Stimulated activated CD8-positive, alpha-beta memory T cell treated with anti-CD3 and anti-CD28 coated beads, Interleukin-15, amount 100 ng/mL, for 4 hours (primary cell): ENCODE measurements at places on chromosomes 1 and 21.

- DNase-seq, result no peak
Observed at GRCh38 chr1:162398999-162399580, 12.8 kb downstream of the SH2D1B start.

DNA sequence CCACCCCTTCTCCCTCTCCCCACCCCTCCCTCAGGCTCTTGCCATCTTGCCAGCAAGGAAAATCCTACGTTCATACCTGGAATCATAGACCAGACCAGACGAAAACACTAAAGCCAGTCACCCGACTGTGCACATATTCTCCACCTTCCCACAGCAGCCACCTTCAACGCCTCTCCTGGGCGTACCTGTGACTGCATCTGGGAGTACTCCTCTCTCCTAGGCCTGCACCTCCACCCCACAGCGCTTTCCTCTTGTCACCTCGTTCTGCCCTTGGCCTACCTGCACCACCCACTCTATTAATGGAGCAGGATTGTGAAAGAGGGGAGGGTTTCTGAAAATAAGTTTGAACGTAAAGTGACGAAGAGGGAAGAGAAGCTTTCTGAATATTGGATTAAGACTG is 17.8 kb downstream of the PAPPA2 start:
- no peak for DNase-seq

DNA sequence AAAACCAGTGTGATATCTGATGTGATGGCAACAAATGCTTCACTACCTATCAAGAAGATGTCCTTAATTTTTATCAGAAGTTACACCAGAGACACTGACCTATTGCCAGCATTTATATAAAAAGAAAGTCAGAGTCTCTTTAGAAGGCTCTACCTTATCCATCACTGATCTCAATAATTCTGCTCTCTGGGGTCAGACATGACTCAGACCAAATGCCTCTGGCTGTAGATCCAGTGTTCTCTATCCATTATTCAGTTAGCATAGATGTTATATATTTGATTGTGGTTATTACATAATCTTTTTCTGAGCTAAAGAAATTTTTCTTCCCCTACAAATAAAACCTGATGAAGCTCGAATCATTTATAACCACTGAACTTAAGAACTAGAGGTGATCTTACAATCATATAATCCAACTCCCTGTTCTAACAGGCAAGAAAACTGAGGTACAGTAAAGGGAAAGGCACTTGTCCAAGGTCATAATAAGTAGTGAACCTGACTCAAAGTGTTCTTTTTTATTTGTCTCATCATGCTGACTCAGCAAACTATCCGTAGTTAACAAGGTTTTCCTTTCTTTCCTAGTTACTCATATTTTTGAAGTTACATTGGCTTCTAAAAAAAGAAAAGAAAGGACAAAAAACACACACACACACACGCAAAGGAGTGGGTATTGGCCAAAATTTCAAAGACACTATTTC is 43.6 kb upstream of the ESRRG start:
- DNase-seq, result no peak

DNA sequence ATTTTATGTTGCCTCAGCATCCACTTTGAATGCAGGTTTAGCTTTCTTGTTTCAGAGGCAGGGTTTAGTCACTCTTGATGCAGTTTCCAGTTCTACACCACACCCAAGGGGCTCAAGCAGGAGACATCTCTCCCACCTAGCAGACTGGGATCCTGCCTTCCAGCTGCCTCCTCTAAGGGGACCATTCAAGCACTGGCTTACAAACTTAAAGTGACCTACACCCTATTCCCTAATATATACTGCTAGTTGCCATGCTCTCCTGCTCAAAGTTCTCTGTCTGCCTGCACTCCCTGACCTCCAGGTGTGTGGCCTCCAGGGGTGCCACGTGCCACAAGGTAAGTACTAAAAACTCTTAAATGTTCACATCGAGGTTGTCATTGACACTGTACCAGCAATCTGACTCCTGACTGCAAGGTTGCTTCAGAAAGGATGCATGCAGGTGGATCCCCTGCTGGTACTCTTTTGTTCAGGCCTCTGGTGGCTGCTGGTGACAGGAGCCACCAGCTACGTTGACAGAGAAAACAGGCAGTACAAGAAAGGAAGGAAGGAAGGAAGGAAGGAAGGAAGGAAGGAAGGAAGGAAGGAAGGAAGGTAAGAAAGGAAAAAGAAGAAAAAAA is 185.9 kb downstream of the COQ8A start:
- DNase-seq, result no peak

DNA sequence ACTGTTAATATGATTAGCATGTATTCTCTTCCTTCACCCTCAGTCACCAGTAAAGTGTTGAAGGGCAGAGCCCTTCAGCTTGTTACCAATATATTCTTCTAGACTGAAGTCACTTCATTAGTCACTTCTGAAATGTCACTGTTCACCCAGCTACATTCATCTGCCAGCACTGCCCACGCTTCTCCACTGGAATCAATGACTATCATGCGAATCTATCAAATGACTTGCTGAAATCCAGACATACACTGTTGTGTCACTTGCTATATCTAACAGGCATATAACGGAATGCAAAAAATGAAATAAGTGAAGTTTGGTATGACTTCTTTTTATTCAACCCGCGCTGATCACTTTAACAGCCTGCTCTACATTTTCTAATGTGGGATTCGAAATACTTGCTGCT is 16.1 kb downstream of the FH start:
- no peak for DNase-seq

- no peak for DNase-seq
Observed at GRCh38 chr1:231691618-231692259, 65.1 kb downstream of the DISC1 start.

DNA sequence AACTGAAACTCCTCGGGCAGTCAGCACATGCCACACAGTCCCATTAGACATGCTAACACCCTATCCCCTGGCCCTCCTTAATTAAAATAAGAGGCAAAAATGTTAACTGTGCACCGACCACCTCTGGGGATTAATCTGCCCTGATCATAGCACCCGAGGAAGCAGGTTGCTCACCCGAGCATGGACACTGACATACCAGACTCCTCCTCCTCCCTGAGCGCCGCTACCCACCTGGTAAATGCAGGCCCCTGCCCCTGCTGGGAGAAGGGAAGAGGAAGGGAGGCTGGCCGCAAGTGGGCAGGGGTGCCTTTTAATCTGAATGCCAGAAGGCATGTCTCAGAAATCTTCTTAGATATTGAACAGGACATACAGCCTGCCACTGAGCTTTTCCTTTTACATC is 360.9 kb downstream of the RRAGC start:
- no peak for DNase-seq

- no peak for DNase-seq
Observed at GRCh38 chr1:29482991-29483390, 246.7 kb downstream of the PTPRU start.

DNA sequence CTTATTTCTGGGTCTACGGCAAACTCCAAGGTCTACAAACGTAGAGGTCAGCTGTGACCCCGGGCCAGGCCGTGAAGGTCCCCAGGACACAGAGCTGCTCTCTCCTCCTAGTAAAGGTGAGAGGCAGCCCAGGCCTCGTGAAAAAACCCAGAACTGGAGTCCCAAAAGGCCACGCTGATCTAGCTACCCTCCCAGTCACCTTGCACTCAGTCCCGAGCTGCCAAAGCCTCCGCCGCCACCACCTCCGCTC is 125 bp downstream of the ATP5PF start:
- no peak for DNase-seq

DNA sequence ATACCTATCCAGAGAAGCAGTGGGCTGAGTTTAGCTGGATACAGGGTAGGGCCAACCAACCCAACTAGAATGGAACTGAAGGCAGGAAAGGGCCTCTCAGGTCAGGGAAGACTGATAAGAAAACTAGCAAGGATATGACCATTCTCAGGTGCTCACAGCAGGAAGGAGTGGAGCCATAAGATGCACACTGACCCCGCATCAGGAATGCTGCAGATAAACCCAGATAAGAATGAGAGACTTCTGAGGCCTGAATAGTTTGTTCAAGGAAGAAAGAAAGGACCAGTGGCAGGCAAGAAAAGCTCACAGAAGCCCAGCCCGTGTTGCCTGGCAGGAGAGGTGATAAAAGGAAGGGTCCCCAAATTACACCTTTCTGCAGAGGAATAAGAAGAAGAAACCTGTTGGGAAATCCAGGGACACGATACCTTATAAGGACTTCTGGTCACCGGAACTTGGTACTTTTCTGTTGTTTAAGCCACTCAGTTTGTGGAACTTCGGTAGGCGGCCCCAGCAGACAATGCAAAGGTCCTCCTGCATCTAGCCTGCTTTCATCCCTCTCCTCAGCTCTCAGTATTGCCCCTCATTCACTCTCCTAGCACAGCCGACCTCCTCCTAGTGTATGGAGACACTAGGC is 58.9 kb downstream of the ATP1A1 start:
- no peak for DNase-seq

GRCh38 chr1:77605246-77606026 is 77.0 kb downstream of the ZZZ3 start:
- DNase-seq, result no peak

- DNase-seq, result no peak
Observed at GRCh38 chr1:217268058-217268457, 362.8 kb downstream of the GPATCH2 start.

GRCh38 chr1:16093611-16094010 is 20.2 kb upstream of the FAM131C start:
- DNase-seq, result no peak

DNA sequence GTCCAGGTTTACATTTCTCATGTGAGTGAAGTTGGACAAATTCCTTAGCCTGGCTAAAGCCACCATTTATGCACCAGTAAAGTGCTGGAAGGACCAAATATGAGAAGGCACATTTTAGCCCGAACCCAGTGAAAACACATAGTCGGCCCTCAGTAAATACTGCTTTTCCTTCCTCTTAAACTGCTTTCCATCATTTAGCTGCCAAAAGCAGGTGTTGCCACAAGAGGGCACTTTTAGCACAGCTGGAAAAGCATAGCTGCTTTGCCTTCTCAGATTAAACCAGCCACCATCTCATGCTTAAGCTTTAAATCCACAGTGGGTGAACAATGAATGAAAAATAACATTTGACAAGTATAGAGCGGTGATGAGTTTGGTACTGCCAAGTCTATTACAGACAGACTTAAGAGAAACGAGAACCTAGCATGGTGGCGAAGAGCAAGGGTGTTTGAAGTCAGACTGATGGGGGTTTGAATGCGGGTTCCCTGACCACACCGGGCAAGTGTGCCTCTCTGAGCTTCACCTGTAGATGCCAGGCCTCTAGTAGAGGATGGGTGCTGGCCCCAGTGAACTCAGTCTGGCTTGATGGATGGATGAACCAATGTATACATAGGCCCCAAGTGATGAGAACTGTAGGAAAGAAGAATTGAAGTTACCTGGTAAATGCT is 57.8 kb downstream of the SLC35D1 start:
- no peak for DNase-seq

DNA sequence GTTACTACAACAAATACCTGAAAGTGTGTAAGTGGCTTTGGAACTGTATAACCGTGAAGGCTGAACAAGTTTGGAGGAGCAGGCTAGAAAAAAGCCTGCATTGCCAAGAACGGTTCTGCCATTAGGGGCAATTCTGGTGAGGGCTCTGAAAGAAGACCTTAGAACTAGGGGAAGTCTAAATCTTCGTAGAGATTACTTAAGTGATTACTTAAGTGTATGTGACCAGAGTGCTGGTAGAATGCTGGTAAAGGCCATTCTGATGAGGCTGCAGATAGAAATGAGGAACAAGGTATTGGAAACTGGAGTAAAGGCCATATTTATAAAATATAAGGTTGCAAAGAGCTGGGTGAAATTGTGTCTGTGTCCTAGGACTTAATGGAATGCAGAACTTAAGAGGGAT is 158.0 kb downstream of the CLIC6 start:
- DNase-seq, result no peak

DNA sequence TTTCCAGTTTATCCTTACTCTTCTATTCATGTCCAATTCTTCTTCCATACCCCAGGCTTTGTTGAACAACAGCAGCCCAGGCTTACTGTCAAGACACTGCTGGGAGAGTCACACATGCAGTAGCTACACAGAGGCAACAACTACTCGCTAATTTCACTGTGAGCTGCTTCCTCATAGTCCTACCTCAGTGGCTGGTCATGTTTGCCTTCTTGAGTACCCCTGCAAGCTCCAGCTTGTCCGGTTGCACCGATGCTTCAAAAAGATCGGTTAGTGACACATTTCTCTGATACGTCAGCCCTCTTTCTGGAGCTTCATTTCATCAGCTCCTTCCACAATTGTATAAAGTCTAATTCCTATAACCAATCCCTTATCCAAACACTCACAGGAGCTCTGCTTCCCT is 246.7 kb upstream of the NFIA start:
- no peak for DNase-seq

DNA sequence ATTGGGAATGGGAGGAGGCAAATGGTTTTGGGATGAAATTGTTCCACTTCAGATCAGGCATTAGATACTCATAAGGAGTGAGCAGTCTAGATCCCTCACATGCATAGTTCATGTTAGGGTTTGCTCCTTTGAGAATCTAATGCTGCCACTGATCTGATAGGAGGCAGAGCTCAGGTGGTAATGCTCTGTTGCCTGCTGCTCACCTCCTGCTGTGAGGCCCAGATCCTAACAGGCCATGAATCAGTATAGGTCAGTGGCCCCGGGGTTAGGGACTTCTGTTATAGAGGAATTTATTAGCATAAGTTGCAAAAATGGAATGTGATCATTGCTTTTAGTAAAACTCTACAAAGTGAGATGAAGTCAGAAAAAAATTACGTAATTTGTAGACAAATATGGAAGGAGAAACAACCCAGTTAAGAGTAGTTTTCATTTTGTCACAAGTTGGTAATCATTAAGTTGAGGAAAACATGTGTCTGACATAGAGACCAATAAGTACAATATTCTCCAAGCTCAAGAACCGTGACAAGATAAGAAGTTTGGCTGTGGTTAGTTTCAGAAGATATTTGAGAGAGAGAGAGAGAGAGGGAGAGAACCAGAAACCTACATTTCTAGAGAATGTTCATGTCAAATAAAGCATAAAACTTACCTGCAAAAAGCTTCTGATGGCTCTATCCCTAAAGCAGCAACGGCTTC is 689.7 kb upstream of the PRMT6 start:
- DNase-seq, result no peak
